Stimulated activated CD4-positive, alpha-beta T cell treated with anti-CD3 and anti-CD28 coated beads, Interleukin-1b, Interleukin-23, amount 100 ng/mL, for 1 hour (primary cell): ENCODE measurements at places on chromosomes 6 and 20.
A peak's percentile ranks its signal among the peaks of the same experiment; 100 is the strongest.

GRCh38 chr6:158041370-158041769 is 59.7 kb downstream of the SYNJ2 start:
- no peak for DNase-seq

DNA sequence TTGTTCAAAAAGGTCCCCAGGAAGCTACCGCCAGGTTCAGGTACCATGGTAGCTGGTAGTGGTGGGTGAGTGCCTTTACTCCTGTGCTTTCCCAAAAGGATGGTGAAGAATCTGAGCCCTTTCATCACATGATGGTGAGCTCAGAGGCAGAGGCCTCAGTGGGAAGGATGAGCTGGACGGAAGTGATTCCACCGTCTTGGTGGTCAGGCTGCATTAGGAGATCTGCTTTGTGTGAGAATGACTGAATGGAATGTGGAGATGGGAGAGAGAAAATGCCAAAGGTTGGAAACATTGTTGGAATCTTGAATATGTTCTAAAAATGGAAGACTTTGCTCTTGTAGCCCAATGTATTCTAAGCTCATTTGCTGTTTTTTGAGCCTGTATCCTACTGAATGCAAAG is 108.1 kb upstream of the SCP2D1 start:
- DNase-seq: no peak

- no peak for DNase-seq
These were observed 201.3 kb upstream of the BTBD3 start for GRCh38 chr20:11716239-11716944.

DNA sequence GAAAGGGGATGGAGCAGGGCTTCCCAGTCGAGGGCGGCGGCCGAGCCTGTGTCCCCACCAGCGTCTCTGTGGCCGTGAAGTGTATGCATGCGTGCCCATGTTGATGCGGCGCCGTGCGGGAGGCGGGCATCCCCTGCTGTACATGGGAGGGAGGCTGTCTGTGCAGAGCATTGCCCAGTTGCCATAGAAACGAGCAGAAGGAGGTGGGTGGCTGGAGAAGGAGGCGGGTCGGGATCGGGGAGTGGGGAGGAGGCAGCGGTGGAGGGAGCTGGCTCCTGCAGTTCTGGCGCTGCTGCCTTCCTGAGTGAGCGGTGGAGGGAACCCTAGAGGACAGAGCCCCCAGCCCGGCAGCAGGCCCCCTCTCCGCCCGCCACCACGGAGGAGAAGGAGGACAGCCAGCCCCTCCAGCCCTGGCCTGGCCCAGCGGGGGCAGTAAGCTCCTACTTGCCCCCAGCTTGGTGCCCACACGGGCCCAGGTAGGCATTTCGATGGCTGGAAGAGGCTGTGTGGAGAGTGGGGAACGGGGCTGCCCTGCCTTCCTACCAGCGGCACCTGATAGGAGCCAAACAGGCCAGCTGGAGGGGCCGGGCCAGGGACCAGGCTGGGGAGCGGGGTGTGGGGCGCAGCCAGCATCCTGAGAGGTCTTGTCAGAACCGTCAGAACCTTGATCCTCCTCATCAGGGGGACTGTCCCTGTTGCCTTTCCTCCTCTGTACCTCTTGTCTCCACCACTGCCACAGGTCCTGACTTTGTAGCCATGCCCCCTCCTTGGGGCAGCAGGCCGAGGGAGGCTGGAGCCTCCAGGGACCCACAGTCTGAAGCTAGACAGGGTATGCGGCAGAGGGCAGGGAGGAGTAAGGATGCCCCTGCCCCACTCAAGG is 41.3 kb downstream of the SPDEF start:
- no peak for DNase-seq

DNA sequence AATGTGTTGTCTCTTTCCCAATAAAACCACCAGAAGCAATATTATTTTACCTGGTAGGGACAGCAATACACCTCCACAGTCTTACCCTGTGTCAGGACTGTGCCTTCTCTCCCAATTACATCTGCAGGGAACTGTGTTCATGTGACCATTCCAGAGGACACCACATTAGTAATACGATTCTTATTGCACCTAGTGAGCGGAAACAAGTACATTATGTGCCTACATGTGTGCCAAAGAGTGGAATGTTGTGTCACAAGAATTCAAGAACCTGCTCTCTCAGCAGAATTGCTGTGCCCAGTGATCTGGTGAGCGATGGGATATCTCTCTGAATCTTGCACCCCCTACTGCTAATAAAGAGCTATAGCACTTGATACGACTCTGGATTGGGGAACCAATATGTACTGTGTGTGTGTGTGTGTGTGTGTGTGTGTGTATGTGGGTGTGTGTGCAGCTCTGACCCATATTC is 57.4 kb upstream of the FOXC1 start:
- DNase-seq: no peak

GRCh38 chr6:71336901-71337300 is 48.3 kb downstream of the OGFRL1 start:
- no peak for DNase-seq

DNA sequence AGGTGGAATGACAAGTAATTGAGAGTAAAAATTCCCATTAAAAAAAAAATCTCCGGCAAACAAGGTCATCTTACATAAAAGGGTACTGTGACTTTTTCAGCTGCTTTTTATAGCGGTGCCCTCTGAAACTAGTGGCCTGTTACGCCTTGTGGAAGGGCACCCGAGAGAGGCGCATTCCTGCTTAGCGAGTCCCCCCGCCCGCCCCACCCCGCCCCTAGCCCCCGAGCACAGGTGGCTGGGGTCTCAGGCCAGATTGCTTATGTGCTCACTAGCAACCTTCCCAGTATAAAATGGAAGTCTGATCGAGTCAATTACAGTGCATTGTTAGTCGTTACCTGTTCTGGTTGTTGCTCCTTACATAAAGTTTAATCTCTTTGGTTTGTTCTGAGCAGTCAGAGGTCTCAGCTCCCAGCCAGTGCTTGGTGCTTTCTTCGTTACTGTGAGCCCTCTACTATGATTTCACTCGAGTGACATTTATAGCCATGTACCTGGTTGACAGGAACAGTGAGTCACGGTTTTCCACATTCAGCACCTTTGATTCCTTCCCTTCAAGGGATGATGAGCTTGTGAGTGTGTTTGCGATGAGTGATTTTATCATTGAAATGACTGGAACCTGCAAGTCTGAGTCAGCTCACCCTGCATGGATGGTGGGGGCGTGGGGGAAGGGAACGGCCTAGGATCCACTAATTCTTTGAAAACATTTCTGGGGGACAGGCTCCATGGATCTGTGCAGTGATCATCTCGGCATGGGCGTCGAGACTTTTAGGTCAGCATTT is 47.6 kb downstream of the ZDHHC14 start:
- DNase-seq: peak; percentile 45

- DNase-seq: no peak
These were observed 47.7 kb upstream of the RCAN2 start for GRCh38 chr6:46538800-46539480.

GRCh38 chr6:139152892-139153271 is 18.0 kb downstream of the HECA start:
- DNase-seq: no peak

GRCh38 chr6:96925290-96925687 is 761 bp downstream of the KLHL32 start:
- no peak for DNase-seq

GRCh38 chr6:169663468-169663867 is 38.4 kb downstream of the WDR27 start:
- DNase-seq: no peak

DNA sequence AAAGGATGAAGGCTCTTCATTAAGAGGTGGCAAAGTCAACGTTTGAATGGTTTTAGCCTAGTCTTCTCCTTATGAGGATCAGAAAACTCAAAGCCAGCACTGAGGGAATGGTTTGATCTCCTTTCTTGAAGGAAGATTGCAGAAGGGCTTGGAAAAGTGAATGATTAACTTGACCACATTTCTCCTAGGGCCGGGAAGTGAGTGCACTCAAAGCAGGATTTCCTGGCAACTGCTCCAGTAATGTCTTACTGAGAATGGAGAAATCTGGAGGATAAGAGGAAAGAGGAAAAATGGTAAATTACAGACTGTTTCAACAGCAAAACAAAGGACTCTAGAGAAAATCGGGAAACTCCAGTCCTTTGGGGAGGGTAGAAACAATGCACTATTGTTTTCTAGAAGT is 189.0 kb upstream of the FOXA2 start:
- no peak for DNase-seq

DNA sequence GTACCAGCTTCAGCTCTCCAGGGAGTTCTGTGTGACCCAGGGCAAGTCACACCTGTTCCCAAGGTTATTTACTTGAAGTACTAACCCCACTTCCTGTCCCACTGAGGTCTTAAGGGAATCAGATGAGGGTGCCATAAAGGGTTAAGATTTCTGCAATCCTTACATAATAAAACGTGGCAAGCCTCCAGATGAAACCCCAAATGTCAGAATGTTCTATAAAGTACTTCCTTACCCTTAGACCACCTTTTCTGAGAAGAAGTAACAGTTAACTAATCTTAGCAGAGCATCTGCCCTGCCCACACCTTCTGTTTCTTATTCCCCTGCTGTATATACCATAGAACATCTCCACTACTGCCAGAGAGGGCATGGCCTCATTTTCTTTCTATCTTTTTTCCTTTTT is 6.0 kb upstream of the AVP start:
- DNase-seq: no peak

DNA sequence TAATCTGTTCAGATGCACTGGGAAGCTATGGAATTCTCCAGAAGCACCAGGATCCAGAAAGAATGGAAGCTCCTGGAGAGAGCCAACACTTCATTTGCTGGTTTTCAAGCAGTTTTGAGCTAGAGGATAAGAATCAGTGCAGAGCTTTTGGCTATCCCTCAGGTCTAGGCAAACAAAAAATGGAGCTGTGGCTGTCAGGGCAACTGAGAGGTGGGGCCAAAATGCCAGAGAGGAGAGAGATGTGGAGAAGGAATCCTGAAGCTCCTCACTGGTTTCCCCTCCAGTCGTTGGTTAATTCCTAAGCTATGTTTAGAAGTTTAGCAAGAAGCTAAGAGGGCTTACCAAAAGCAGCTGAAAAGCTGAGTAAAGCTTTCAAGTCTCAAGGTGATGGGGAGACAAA is 294.2 kb upstream of the JARID2 start:
- DNase-seq: no peak

- no peak for DNase-seq
These were observed 868 bp downstream of the METTL24 start for GRCh38 chr6:110357298-110357663.

DNA sequence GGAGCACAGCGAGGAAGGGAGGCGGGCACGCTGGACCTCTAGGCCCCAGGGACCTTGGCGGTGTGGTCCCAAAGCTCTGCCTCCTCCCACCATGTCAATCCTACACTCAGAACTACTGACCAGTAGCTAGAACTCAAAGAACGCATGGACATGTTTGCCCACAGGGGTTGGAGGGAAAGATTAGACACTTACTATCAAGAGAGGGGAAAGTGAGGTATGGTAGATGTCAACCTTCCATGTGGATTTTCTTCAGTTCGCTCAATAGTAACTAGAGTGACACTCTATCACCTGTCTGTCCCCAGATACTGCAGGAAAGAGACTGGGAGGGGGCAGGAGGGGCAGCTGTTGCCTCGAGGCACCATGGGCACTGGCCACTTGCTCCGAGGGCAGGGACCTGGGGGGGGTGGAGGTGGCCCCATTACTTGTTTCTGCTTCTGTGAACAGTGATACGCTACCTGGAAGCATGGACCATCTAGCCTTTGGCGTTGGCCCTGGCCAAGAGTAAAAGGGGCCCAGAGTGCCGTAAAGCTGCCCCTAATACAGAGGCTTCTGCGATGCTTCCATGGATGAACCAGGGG is 912 bp upstream of the DIDO1 start:
- no peak for DNase-seq

GRCh38 chr20:9831032-9831431 is 7.8 kb downstream of the PAK5 start:
- no peak for DNase-seq

- no peak for DNase-seq
These were observed 638.5 kb downstream of the EPM2A start for GRCh38 chr6:145096846-145097245.

GRCh38 chr6:33481192-33481591 is 26.8 kb downstream of the ZBTB9 start:
- DNase-seq: no peak

- DNase-seq: no peak
These were observed 20.8 kb downstream of the ZDHHC14 start for GRCh38 chr6:157401734-157402338.

DNA sequence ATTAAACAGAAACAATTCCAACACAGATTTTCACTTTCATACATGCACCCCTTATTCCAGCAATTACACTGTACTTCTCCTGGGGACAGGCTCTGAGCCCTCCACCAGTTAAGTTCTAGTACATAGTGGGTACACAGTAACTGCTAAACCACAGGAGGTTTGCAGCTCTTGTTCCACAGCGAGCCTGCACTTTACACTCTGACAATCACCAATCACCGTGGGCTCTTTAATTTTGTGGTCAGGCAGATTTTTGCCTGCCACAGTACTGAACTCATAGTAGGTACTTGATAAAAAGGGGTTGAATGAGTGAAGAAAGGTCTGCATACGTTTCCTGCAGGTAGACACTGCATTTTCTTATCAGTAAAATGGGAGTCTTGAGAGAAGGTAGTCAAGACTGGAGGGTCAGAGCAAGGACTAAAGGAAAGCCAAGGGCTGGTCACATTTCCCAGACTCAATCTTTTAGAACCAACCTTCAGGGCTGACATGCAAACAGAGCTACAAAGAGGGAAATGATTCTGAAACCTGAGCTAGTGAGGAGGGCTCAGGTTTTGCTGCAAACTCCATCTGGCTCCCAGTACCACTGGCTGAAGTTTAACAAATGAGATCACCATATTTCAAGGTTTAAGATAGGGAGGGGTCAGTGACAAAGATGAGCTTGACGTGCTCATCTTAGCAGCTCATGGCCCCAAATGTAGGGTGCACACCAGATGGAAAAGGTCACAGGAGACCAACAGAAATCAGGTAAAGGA is 404.6 kb downstream of the BTBD9 start:
- no peak for DNase-seq

DNA sequence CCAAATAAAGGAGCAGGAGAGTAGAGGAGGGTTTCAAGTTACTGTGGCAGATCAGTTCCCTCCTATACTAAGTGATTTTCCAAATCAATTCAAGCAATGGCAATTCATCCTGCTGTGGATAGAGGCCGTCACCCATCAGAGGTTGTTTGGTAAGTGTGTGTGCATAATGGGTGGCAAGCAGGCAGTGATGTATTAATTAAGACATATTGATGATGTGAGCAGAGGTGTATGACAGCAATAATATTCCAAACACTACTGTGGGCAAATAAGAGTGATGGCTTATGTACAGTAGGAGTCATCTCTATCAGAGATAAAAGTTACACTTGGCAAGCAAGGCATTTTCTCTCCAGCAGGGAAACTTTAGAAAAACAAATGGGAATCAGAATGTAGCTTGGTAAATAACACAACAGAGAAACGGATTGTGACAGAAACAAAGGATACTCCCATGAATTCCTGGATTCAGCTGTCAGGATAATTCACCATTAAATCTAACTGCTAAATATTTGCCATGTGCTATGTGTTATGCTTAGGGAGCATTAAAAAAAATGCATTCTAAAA is 196.3 kb downstream of the KHDC1L start:
- no peak for DNase-seq

DNA sequence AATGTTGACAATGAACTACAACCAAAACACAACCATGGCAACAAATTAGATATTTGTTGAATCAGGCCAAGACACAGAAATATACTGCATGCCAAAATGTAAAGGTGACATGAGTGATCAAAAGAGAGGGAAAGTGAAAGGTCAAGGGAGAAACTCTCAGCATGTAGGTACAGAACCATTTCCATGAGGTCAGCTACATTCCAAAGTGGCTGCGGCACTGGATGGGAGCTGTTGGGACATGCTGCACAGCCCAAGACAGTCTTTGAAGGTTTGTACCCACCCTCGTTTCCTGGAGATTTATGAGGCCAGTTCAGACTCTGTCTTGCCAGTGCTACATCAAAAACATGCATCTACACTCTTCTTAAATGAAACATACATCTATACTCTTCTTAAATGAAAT is 579.9 kb downstream of the BMP2 start:
- DNase-seq: no peak
